ENCODE measurements at places on chromosomes 2 and 18. TPM values are rescaled to one million over a fixed set of nuclear protein-coding genes. Genes with fewer than 3 reads are reported as not detected.

GRCh38 chr2:132813422-132813821 lies 143.4 kb upstream of the LYPD1 start:
- DNase-seq: no peak

DNA sequence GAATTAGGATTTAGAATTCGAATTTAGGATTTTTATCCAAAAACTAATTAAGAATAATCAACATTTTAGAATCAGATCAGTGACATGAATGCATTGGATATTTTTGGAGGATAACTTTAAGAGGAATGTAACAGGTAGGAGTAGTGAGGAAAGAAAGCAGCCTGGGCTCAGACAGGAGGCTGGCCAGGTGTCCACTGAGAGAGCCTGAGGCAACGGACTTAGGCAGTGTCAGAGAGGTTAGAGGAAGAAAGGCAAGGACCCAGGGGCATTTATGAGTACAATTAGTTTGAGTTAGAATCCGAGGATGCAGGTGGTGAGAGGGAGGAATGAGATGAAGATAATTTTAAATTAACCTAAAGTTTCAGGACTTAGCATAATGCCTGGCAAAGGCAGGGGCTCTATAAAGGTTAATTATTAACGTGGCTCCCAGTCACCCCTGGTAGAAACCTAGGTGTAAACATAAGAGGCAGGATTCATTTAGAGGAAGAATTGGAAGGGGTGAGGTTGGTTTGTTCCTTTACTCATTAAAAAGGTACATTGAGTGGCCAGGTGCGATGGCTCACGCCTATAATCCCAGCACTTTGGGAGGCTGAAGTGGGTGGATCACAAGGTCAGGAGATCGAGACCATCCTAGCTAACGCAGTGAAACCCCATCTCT lies 507.1 kb downstream of the TMEM182 start:
- no peak for DNase-seq

GRCh38 chr2:225002656-225003045 lies 39.6 kb downstream of the DOCK10 start:
- peak; percentile 29 for DNase-seq

- no peak for DNase-seq
These were observed 23.8 kb downstream of the SRD5A2 start for GRCh38 chr2:31556940-31557339.

- no peak for DNase-seq
These were observed 114.2 kb downstream of the DDX1 start for GRCh38 chr2:15705839-15706386.

DNA sequence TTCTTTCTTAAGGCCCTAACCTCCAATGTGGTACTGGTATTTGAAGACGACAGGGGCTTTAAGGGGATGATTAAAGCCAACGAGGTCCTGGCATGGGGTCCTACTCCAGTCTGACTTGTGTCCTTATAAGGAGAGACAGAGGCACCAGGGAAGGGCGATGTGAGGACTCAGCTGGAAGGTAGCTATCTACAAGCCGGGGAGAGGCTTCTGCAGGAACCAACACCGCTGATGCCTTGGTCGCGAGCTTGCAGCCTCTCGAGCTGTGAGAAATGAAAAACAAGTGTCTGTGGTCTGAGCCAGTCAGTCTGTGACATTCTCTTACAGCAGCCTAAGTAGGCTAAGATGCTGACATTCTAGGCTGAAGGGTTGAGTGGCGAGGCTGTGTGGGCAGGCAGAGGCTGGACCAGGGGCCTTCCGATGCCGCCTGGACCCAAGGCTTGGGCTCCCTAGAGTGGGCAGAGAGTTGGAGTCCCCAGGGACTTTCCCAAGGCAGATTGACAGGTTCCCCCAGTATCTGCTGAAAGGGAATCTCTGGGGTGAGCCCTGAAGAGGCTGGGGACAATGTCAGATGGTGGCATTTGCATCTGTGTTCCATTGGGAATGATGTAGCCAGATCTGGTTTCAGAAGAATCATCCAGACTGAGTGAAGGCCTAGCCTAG lies 322.9 kb upstream of the HS6ST1 start:
- DNase-seq: no peak

GRCh38 chr18:68667121-68667520 lies 47.8 kb downstream of the TMX3 start:
- no peak for DNase-seq

GRCh38 chr2:55489467-55490062 lies 30.0 kb upstream of the CFAP36 start:
- DNase-seq: no peak

- DNase-seq: no peak
These were observed 569.9 kb upstream of the LINC00305 start for GRCh38 chr18:64718808-64719207.

GAL3ST2 gene
- total RNA-seq: not detected

DNA sequence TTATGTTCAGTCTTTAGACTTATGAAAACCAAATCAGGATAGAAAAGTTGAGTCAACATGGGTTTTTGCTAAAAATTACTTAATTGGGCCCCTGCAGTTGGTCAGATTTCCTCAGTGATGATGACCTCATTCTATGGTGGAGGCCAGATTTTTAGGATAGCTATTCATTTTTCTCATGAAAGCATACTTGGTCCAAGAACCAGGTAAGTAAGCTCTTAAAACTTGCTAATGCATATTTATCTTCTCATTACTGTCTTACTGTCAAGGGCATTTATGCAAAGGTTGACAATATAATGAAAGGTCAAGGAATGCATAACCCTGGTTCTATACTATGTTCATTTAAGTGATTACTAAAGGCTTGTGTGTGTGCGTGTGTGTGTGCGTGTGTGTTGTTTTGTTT lies 650.6 kb downstream of the SATB2 start:
- no peak for DNase-seq

ABCG5 gene
- not detected for total RNA-seq

PSMA8 gene
- total RNA-seq: not detected

- DNase-seq: no peak
These were observed 28.6 kb upstream of the MEX3C start for GRCh38 chr18:51226068-51226467.

DNA sequence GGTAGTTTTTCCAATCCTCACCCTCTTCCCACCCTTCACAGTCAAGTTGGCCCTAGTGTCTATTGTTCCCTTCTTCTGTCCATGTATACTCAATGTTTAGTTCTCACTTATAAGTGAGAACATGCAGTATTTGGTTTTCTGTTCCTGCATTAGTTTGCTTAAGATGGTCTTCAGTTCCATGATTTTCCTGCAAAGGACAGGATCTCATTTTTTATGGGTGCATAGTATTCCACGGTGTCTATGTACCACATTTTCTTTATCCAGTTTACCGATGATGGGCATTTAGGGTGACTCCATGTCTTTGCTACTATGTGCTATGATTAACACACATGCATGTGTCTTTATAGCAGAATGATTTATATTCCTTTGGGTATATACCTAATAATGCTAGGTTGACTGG lies 104.4 kb downstream of the STRN start:
- no peak for DNase-seq

DNA sequence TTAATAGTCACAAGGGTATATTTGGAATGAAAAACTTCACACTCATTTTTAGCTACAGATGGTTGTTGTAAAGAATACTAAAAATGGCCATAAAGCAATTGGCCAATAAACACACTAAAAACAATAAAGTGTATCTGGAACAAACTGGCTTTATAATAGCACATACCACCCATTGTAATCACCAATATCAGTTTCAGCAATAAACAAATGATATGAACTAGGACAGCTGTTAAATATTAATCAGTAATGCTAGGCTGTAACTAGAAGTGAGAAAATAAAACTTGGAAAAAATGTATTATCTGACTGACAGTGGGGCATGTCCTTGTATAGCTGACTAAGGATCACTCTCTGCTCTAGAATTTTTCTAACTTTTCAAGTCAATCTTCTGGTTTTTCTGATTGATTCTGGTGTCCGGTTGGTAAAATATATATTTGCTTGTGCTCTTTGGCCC lies 312.5 kb downstream of the RND3 start:
- no peak for DNase-seq

Data from LHCN-M2 (cell line).